ENCODE measurements at places on chromosomes 1 and 21.

DNA sequence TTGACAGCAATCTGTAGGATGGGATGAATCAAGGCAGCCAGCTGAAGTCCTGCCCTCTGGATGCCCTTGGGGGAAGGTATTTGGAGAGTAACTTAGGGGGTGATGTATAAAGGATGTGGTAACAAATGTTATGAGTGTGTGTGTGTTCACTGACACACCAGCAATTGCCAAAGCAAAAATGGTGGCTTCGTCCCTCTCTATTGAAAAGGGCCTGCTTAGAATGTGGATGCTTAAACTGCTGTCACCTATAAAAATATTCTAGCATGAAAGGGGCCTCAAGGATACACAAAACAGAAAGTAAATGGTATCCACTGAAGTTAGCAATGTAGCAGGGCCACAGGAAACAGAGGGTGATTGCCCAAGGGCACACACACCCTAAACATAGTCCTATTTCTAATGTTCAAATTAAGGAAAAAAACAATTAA, 15.1 kb upstream of the AIM2 start:
- no peak for DNase-seq

DNA sequence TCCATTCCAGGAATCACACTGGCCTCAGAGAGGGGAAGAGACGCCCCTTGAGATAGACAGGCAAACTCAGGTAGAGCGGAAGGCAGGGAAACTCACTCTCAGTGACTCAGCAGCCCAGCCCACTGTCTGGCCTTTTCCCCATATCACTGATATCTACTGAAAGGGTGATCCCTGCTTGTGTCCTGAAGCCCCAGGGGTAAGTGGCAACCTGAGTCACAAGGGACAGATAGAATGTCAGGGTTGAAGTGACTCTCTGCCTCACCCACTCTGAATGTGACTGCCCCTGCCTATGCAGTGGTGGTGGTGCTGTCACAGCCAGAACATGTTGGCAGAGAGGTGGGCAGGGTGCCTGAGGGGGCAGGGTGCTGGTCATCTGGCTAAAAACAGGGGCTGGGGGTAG, 157.5 kb upstream of the FGGY start:
- DNase-seq, result no peak

DNA sequence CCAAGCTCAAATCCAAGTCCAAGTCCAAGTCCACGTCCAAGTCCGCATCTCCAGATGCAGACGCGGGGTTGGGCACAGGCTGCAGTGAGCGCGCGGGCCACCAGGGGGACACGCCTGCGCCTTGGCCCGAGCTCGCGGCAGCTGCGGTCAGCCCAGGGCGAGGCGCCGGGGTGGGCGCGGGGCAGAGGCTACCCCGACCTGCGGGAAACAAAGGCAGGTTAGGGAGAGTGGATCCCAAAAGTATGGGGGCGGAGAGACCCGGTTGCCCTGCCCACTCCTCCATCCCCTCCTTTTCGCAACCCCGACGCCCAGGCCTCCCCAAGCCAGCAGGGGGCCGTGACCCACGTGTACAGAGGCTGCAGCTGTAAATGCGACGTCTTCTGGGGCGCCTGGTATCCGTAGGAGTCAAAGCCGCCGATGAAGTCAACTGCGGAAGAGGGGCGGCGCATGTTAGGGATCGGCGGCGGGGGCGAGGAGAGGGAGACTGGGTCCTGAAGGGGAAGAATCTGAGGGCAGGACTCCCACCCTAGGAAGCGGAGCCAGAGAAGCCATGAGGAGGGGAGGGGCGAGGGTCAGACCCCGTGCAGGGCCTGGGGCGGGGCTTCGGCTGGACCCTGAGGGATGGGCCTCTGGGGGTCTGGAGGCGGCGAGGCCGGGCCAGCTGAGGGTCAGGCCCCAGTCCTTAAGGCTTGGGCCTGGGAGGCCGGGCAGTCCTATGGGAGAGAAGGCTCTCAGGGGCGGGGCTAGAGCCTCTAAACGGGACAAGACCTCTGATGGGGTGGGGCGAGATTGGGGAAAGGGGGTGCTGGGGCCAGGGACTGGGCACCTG, 58.0 kb downstream of the NKAIN1 start:
- no peak for DNase-seq

DNA sequence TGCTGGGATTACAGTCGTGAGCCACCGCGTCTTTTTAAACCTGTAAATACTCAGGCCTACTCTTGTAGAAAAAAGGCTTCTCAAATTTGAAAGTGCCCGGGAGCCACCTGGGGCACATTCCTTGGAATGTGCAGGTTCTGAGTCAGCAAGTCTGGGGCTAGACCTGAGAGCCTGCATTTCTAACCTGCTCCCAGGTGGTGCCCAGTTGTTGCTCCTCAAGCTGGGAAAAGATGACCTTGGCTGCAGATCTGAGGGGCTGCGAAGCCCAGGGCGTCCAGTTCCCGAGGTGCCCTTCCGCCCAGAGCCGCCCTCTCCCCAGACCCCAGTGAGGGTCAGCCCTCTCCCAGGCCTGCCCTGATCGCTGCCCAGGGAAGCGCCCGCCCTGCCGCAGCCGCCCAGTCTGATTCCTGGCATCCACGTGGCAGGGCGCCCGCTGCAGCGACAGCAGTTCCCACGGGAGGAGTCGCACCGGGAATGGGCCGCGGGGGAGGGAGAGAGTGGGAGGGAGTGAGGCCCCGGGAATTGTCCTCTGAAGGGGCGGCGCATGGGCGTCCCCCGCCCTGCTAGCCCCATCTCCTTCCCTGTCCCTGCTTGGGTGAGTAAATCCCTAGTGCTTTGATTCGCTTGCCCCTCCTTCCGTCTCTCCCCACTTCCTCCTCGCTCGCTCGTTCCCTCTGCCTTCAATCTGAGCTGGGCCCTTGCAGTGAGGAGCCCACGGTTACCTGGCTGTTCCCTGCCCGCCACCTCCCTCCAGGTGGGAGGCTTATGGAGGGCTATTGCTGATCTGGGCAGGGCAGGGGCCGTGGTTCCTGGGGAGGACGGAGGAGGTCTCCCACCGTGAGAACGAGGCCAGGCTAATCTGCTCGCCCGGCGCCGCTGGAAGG, 18.8 kb upstream of the TENT5B start:
- DNase-seq, result peak; percentile 60

DNA sequence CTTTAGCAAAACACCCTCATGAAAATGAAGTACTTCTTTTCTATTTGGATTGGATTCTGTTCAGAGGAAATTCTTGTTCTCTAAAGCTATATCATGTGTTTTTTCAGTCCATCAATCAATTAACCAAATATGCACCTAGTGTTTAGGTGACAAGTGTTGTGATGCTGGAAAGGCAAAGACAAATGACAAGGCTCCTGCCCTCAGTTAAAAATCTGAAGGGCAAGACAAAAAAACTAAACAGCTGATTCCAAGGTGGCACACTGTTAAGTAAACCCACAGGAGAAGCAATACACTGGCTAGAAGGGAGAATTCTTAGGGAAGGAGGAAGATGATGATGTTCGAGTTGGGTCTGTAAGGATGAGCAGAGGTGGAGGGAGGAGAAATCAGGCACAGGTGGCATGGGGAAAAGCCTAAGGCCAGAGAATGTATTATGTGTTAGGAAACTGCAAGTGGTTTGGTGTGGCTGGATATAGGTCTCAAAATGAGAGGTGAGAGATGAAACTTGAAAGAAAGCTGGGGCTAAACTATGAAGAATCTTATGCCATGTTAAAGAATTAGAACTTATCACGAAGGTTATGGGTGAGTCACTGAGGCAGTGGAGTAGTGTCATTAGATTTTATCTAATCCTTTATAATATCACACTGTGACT, 51.8 kb upstream of the GFI1 start:
- DNase-seq, result no peak

DNA sequence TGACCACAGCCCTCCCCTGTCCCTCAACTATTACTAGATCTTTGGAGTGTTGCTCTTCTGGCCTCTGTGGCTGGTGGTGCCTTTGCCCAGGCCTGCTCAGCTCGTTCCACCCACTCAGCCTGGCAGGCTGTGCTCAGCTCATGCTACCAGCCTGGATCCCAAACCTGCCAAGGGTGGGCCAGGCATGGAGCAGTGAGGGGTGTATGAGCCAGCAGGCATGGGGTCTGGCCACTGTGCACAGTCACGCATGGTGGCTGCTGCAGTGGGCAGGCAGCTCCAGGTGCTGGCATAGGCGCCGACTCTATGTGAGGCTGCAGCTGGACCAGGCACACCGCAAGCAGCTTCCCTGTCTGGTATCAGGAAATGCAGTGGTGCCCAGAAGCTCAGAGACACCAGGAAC, 449.9 kb downstream of the MATN1 start:
- no peak for DNase-seq

GRCh38 chr1:241934866-241935265, 22.7 kb upstream of the BECN2 start:
- no peak for DNase-seq

DNA sequence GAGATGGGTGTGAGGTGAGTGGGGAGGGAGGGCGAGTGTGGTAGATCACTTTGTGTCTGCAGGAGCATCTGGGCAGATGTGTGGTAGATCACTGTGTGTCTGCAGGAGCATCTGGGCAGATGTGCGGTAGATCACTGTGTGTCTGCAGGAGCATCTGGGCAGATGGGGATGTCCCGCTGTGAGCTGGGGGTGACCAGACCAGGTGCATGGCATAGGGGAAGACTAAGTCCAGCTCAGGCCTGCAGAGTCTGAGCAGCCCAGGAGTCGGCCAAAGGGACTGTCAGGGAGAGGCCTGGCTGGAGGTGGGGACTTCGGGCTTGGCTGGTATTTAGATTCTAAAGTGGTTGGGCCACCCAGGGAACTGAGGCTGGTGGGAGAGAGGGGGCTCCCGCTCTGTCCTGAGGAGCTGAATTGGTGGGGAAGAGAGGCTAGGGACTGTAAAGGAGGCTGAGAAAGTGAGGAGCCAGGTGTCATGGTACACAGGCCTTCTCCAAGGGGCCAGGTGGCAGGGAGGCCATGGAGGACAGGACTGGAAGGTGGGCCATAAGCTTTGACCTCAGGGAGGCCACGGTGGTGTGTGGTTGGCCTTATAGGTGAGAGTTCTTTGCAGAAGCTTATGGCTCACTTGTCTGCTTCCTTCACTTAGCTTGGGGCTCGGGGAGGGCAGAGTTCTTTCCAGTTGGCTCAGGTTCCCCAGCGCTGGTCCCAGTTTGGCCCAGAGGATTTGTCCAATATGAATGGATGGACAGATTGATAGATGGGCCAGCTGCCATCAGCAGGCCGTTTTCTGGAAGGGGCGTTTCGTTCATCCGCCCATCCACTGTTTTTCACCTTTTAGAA, 15.6 kb downstream of the ZNF362 start:
- no peak for DNase-seq

GRCh38 chr1:198175423-198176170, 18.8 kb downstream of the NEK7 start:
- DNase-seq, result no peak

GRCh38 chr21:20943561-20943997, 54.6 kb upstream of the NCAM2 start:
- DNase-seq, result peak; percentile 12

DNA sequence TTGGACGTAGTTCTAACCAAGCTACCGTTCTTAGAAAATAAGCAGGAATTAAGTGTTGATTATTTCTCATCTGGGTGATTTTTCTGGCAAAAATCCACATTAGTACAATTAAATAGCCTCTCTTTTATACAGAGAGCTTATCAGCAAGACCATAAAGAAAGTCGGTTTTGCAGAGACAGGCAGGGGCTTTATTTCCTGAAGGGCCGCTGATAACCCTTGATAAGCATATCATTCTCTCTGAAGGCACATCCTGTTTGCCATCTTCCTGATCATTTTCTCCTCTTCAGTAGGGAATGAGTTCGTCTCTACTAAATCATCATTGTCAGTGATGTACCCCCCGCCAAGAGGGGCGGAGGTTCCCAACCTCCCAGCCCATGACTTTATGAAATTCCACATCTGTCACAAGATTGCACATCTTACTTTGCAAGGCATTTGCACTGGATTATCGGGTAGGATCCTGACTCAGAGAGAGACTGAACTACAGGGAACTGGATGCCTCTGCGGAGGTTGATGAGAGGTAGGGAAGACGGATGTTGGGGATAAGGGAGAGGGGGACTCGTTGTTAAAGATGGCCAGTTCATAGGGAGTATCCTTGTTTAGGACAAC, 115.7 kb downstream of the KCNJ6 start:
- DNase-seq, result no peak

DNA sequence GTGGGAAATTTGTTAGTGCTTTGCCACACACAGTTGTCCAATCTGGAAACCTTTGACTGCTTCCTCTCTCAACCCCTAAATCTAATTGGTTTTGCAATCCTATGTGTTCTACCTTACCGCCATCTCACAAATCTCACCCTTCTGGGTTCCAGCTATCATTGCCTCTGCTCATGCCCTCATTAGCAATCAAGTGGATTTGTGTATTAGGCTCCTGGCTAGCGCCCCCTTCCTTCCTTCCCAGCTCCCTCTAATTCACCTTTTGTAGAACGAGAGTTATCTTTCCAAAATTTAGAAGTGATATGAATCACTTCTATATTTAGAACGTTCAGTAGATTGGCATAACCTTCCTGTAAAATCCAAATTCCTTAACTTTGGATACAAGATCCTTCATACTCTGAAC, 18.6 kb downstream of the FMO1 start:
- no peak for DNase-seq

- no peak for DNase-seq
Measured at GRCh38 chr1:206450281-206450680, 20.0 kb upstream of the IKBKE start.

GRCh38 chr1:119010201-119010600, 22.1 kb upstream of the TBX15 start:
- DNase-seq, result no peak

GRCh38 chr1:41718497-41718896, 200.2 kb downstream of the HIVEP3 start:
- no peak for DNase-seq

DNA sequence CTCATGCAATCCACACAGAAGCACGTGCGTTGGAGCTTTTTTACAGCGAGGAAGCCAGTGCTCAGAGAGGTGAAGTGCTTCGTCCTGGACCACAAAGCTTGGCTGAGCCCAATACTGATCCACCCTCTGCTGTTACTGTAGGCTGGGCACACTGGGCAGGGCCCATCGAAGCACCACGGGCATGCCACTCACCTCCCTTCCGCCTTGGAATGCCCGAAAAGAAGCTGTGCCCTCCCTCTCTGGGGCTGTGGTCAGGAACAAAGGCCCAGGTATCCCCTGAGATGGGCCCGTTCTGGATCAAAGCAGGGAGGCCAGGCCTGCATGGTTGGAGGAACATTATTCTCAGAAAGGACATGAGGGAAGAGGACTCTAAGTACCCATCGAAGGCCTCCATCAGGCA, 206.7 kb upstream of the C1orf174 start:
- no peak for DNase-seq

DNA sequence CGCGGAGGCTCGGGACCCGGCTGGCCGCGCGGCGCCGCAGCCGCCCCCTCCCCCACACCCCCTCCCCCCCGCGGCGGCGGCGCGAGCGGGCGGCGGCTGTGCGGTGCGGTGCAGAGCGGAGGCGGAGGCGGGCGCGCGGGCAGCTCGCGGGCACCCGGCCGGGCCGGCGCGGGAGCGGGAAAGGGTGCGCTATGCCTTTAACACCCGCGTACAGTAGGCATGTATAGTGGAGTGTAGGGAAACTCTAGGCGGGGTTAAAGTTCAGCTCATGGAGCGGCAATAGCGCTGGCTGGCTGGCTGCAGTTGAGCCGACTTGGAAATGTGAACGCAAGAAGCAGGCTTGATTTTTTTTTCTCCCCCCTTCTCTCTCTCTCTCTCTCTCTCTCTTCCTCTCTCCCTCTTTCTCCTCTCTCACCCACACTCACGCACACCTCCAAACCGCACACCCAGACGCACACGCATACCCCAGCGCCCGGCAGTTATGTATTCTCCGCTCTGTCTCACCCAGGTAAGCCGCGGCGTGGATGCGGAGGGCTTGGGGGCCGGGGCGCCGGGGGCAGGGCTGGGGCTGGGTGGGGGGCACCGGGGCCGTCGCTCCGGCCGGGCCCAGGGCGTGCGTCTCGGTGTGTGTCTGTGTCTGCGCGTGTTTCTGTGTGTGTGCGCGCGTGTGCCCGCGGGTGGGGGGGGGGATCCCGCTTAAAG, at the start of gene NFIA:
Gene NFIA, plus strand, starts transcription at position 251 of the 702 bp plus-strand sequence.
- DNase-seq, result peak; percentile 57

Data from amygdala (tissue), 56 donors.